ENCODE measurements at places on chromosomes 11 and 22.

GRCh38 chr11:27926981-27927481 lies 180.9 kb downstream of the KIF18A start:
- no peak for DNase-seq

DNA sequence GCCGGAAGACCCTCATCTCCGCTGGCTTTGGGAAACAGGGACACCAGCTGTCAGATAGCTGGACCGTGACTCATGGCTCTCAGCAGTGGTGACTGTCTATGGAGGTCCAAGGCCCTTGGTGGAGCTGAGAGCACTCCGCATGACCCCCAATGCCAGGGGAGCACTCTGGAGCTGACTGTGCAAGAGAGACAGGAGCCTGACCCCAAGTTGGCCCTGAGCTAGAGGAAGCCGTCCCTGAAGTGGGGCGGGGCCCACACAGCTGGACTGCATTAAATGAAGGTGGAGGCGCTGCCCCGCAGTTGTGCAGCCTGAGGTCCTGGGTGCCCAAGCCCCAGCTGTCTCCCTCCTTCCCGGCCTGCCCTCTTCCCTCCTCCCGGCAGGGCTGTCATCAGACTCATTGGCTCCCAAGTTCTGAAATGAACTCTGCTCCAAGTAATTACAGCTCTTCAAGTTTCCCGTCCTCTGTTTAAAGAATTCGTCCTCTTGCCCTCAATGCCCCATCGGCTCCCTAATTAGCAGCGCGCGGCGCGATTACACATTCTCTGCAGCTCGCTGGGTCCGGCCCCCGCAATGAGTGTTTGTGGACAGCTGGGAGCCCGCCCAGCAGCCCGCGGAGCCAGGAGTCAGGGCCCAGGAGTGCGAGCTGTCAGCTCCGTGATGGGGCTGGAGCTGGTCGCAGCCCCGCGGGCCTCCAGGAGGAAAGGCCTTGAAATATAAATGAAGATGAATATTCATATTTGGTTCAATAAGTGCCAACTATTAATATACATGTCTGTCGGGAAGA lies 93.2 kb upstream of the LMO1 start:
- no peak for DNase-seq

GRCh38 chr22:25193548-25193947 lies 6.1 kb upstream of the CRYBB3 start:
- DNase-seq, result no peak

GRCh38 chr11:85627332-85627997 lies at the start of gene DLG2:
DLG2 (minus strand) TSS chr11:85627344.
- DNase-seq, result no peak

- DNase-seq, result no peak
Observed at GRCh38 chr11:77195071-77195755, 67.2 kb downstream of the MYO7A start.

- DNase-seq, result no peak
Observed at GRCh38 chr22:27420817-27421361, 380.7 kb downstream of the MN1 start.

DNA sequence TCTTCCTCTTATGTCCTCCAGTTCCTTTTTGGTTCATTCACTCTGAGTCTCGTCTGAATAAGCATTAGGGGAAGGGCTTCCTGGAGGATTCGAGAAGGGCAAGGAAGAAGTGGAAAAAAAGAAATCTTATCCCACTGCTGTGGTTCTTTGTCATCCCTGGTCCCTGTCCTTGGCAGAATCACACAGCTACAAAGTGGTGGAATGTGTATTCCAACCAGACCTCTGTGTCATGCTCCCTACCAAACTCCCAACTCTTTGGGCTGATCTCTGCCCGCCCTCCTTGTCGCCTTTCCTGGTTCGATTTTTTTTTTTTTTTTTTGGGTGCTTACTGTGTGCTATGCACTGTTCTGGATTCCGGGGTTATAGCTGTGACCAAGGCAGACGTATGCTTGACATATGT lies 61.0 kb downstream of the TEAD1 start:
- no peak for DNase-seq

DNA sequence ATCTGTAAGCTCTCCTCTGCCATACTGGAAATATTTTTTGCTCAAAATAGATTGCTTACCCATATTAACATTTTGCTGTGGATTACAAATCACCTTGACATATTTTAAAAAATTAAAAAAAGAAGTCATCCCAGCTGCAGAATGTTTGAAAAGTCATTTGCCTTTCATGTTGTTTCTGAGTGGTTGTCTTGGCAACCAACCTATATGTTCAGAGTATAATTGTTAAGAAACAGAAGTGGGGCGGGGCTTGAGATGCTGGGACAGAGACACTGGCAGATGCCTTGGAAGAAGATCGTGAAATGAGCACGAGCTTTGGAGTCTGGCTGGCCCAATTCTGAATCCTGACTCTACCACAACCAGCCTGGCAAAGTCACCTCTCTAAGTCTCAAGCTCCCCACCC lies 348.2 kb downstream of the LARGE1 start:
- DNase-seq, result no peak

- no peak for DNase-seq
Observed at GRCh38 chr11:92314499-92314898, 89.9 kb downstream of the FAT3 start.

DNA sequence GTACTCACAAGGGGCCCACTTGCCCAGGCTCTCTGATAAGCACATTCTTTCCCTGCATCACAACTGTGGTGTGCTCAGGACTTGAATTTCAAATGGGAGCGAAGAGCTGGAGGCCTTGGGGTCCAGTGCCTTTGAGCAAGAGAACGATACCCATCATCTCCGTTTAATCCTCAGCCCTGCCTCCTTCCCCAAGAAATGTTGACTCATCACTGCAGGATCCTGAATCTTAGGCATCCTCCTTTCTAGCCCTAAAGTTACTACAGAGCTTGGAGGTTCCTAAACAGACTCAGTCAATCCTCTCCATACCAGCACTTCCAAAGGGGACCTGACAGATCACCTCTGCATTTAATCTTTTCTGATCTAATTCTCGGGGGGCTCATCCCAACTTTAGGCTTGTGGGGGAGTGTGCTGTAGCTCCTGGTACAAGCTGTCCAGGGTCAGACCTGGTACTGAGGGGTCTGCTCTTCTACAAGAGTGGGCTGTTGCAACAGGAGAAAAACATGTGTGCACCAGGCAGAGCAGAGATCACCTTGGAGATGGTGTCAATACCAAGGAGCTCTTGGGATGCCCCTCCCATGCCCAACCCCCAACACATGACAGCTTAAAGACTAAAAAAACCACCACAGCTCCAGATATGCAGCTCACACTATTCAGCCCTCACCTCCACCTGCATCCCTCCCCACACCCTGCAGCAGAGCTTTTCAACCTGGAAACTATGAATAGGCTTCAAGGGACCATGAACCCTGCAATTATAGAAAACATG lies 3.9 kb upstream of the PRG2 start:
- no peak for DNase-seq

Measured in stimulated activated CD8-positive, alpha-beta memory T cell treated with anti-CD3 and anti-CD28 coated beads, Interleukin-12 subunit alpha, Interleukin-12 subunit beta, amount 100 ng/mL, for 4 hours (primary cell).